ENCODE measurements at places on chromosomes 1 and 21. TPM values are rescaled to one million over a fixed set of nuclear protein-coding genes. Genes with fewer than 3 reads are reported as not detected.

DNA sequence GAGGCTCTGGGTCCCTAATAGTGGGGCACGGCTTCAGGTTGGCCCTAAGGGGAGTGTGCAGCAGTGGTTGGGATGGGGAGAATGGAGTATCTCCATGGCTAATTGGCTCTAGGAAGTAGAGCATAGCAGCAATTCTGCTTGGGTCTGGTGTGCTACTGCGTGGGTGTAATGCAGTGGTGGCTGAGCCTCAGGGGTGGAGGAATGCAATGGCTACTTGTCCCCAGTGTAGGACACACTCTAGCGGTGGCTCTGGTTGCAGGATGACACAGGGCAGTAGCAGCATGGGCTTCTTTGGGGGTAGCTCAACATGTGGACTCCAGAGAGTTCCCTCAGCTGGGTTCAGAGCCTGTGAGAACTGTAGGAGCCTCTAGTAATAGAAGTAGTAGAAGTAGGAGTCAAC is 91.2 kb upstream of the FAM78B start:
- no peak for DNase-seq

GRCh38 chr1:91783423-91784170 is 102.4 kb downstream of the TGFBR3 start:
- no peak for DNase-seq

GRCh38 chr1:221157026-221157761 is 278.0 kb downstream of the HLX start:
- DNase-seq: no peak

ATP6V1G3 gene
- not detected for total RNA-seq

GRCh38 chr1:20521960-20522861 is 14.3 kb upstream of the MUL1 start:
- DNase-seq: peak; percentile 96

- no peak for DNase-seq
Observed at GRCh38 chr1:198841477-198841876, 202.6 kb downstream of the PTPRC start.

MTF1 gene
- total RNA-seq: 4.5 TPM
